ENCODE measurements at places on chromosomes 2 and 18. TPM values are rescaled to one million over a fixed set of nuclear protein-coding genes. Genes with fewer than 3 reads are reported as not detected.
A peak's percentile ranks its signal among the peaks of the same experiment; 100 is the strongest.

The CCBE1 gene
- 11.4 TPM for total RNA-seq

The GPR155 gene
- total RNA-seq = 3.4 TPM

The C2orf66 gene
- total RNA-seq = not detected

The GLI2 gene
- total RNA-seq = 5.1 TPM

The NT5C1B gene
- total RNA-seq = not detected

The CDH19 gene
- total RNA-seq = not detected

The AMER3 gene
- not detected for total RNA-seq

The STAT4 gene
- 1.5 TPM for total RNA-seq

The ACVR1 gene
- total RNA-seq = 31.3 TPM

DNA sequence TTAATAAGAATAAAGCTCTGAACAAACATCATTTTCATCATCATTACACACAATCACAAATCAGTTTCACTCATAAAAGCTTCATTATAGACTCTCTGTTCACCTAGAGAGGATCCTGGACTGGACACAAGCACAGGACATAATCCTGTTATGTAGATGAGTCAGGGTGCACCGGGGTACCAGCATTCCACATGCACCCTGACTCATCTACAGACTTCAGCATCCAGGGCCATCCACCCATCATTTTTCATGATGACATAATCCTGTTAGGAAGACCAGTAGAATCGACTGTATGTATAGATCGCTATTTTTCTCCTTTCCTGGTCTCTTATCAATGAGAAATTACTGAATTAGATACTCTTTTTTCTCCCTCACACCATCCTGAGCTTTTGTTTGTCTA lies 73.7 kb upstream of the PIK3C3 start:
- DNase-seq = peak; percentile 74
- no peak overlapping the region for H3K27ac ChIP-seq
- peaks cover 13% of the 10 kb centered on the region for H3K4me1 ChIP-seq
- H3K4me3 ChIP-seq = no peak overlapping the region

DNA sequence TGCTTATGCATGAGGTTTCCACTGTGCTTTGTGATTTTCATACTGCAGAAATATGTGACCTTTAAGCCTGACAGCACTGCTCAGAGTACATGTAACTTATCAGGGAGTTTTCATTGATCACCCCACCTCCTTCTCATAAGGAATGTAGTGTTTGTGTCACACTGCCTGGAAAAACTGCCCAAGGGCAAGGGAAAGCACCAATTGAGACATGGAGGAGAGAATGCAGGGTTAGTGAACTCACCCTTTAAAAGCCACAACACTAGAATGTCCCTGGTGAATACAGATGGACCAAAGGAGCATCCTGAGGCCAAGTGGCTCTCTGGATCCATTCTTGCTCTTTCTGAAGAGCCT lies 147.2 kb upstream of the SPATS2L start:
- no peaks in the 10 kb centered on the region for H3K27me3 ChIP-seq
- peaks cover 16% of the 10 kb centered on the region for H3K4me1 ChIP-seq
- DNase-seq = no peak
- H3K4me3 ChIP-seq = no peak overlapping the region
- H3K36me3 ChIP-seq = no peaks in the 10 kb centered on the region
- H3K27ac ChIP-seq = no peak overlapping the region

GRCh38 chr2:19837235-19837766 lies 64.5 kb downstream of the TTC32 start:
- no peak for DNase-seq
- H3K27ac ChIP-seq = no peak overlapping the region
- no peaks in the 10 kb centered on the region for H3K36me3 ChIP-seq
- no peak overlapping the region for H3K4me3 ChIP-seq
- H3K27me3 ChIP-seq = no peaks in the 10 kb centered on the region
- H3K4me1 ChIP-seq = no peaks in the 10 kb centered on the region

DNA sequence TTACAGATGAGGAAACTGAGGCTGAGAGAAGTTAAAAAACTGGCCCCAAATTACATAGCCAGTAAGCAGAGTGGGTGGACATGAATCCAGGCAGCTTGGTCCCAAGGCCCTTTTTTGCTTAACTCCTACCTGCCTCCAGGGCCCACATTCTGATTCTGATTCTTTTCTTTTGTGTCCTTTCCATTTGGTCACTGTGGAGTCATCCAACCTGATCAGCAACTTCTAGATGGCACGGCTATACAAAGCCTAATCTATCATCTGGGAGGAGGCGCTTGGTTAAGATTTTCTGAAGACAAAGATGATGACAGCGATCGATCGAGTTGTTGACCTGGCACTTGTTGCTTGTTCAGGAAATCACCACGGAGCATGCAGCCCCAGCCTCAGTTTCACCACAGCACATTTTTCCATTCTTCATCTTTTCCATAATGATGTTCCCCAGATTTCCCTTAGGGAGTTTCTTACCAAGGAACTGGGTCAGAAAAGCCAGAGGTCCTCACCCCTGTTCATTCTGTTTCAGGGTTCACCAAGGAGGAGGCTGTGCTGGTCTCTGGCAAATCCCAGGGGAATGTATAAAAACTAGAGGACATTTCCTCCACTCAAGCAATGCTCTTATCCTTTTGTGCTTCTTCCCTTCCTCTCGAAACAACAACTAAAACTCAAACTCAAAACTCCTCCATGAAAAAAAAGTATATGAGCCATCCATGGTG lies 6.9 kb upstream of the IGFBP2 start:
- H3K27ac ChIP-seq = no peak overlapping the region
- no peaks in the 10 kb centered on the region for H3K4me1 ChIP-seq
- no peaks in the 10 kb centered on the region for H3K27me3 ChIP-seq

DNA sequence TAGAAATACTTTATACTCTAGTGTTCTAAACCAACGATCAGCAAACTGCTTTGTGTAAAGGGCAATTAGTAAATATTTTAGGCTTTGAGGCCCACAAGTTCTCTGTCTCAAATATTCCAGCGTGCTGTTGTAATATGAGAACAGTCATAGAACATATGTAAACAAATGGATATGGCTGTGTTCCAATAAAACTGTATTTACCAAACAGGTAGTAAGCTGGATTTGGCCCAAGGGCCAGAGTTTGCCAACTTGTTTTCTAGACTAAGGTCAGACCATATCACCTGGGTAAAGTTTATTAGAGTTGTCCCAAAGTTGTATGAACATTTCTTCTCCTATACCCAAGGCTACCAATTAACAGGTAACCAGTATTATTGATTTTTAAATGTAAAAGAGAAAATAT lies 303.2 kb upstream of the MC4R start:
- DNase-seq = no peak
- H3K4me3 ChIP-seq = no peak overlapping the region
- H3K4me1 ChIP-seq = no peaks in the 10 kb centered on the region
- no peaks in the 10 kb centered on the region for H3K27me3 ChIP-seq
- no peaks in the 10 kb centered on the region for H3K36me3 ChIP-seq

- H3K4me3 ChIP-seq = no peak overlapping the region
- H3K4me1 ChIP-seq = no peaks in the 10 kb centered on the region
- DNase-seq = no peak
- H3K27ac ChIP-seq = no peak overlapping the region
- H3K36me3 ChIP-seq = no peaks in the 10 kb centered on the region
- no peaks in the 10 kb centered on the region for H3K27me3 ChIP-seq
Observed at GRCh38 chr2:11159574-11160170, 4.4 kb downstream of the SLC66A3 start.

GRCh38 chr2:96888072-96889011 lies 18.5 kb upstream of the SEMA4C start:
- no peaks in the 10 kb centered on the region for H3K27me3 ChIP-seq
- no peaks in the 10 kb centered on the region for H3K4me1 ChIP-seq
- no peak overlapping the region for H3K27ac ChIP-seq
- DNase-seq = no peak

GRCh38 chr18:48892146-48892855 lies 58.5 kb downstream of the SMAD7 start:
- no peak for DNase-seq
- no peak overlapping the region for H3K27ac ChIP-seq
- 0 out of 2 replicates have a peak, but pooled peaks cover 10% of the 10 kb centered on the region for H3K4me1 ChIP-seq
- H3K27me3 ChIP-seq = no peaks in the 10 kb centered on the region
- no peak overlapping the region for H3K4me3 ChIP-seq

- no peak overlapping the region for H3K4me3 ChIP-seq
- H3K27ac ChIP-seq = no peak overlapping the region
- H3K4me1 ChIP-seq = no peaks in the 10 kb centered on the region
- peaks cover 100% of the 10 kb centered on the region for H3K27me3 ChIP-seq
- DNase-seq = no peak
- H3K36me3 ChIP-seq = no peaks in the 10 kb centered on the region
Observed at GRCh38 chr2:222307143-222307756, 8.5 kb upstream of the PAX3 start.

DNA sequence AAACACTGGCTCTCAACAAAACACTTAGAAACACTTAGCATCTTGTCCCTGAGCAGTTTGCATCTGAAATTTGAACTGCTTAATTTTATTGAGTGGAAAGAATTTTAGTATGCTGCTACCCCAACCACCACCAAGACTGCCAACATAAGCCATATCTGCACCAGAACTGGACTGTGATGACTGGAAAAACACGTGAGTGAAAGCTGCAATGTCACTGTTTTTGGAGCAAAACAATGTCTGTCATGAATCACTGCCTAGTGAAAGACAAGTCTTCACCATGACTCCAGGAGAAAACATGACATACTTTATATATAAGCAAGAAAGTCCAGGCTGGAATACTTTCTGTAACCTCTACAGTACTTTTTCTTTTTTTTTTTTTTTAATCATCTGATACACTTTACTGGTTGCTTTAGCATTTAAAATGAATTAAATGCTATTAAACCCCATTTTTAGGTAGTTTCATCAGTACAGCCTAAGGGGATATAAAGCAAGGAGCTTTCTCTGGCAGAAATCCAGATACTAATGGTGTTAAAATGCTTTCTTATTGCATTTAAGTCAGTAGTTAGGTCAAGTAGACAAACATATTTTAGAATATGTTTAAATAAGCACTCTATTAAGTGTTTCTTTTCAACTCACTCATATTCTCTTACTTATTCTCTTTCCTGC lies 2129.4 kb upstream of the PIK3C3 start:
- H3K36me3 ChIP-seq = no peaks in the 10 kb centered on the region
- DNase-seq = peak; percentile 33
- no peaks in the 10 kb centered on the region for H3K4me1 ChIP-seq
- no peak overlapping the region for H3K4me3 ChIP-seq
- 0 out of 2 replicates have a peak, but pooled peaks cover 6% of the 10 kb centered on the region for H3K27me3 ChIP-seq

DNA sequence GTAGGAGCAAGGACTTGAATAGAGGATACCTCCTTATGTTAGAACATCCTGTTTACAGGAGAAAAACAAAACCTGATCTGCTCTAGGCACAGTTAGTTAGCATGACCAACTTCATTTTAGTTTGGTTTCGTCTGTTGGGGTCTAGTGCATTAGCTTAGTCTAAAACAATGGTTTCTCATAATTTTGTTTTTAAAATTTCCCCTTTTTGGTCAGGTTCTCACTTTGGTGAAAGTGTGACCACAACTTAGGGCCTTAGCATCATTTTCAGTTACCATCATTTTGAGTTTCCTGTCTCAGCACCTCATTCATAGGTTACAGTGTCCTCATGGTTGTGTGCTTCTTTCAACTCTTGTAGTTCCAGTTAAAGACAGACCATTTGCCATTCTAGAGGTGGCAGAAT lies 1277.0 kb upstream of the SLC39A10 start:
- H3K4me3 ChIP-seq = no peak overlapping the region
- no peak for DNase-seq
- H3K36me3 ChIP-seq = no peaks in the 10 kb centered on the region
- no peaks in the 10 kb centered on the region for H3K27me3 ChIP-seq
- H3K27ac ChIP-seq = no peak overlapping the region

DNA sequence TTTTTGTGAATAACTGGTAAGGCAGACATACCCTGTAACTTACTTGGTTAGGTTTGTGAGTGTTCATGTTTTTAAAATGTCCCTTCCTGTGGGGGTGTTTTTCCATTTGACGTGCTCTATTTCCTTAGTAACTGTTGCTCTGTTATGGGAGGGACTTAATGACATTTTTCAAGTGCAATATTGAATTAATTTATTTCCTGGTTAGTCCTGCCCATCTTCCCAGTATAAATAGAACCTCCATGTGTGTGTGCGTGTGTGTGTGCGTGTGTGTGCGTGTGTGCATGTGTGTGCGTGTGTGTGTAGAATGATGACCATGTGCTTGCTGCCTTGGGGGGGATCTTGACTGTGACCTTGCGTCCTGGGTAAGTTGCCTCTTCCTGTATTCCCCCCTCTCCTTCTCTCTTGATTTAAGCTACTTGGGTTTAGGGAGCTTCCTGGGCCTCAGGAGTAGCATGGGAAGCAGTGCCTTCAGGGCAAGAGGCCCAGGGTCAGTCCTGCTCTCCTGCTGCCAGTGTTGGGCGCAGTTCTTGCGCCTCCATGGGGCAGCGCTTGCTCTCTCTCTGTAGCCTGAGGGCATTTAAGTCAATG lies 163.9 kb downstream of the LDLRAD4 start:
- peaks cover 9% of the 10 kb centered on the region for H3K4me1 ChIP-seq
- no peaks in the 10 kb centered on the region for H3K36me3 ChIP-seq
- peak overlapping the region; percentile 79 for H3K27ac ChIP-seq
- H3K4me3 ChIP-seq = peak overlapping the region; percentile 63

DNA sequence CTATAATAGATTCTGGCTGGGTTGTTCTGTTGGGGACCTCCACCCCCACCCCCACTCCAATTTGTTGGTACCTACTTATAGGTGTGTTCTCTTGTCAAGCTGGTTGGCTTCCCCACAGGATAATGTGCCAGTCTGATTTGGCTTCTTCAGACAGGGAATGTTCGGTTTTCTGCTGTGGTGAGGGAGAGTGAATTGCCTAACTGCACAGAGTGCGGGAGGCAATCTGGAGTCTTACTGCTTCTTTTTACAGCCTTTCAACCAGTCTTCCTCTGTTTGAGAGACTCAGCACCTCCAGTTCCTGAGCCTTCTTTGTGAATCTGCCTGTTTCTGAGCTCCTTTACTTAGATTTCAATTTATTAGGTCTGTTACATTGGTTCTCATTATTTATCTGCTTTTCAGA lies 27.4 kb upstream of the SNORC start:
- no peaks in the 10 kb centered on the region for H3K27me3 ChIP-seq
- no peak overlapping the region for H3K4me3 ChIP-seq
- DNase-seq = no peak
- peaks cover 55% of the 10 kb centered on the region for H3K36me3 ChIP-seq
- peaks cover 10% of the 10 kb centered on the region for H3K4me1 ChIP-seq

GRCh38 chr2:191782351-191782750 lies 64.5 kb downstream of the CAVIN2 start:
- H3K27ac ChIP-seq = no peak overlapping the region
- no peaks in the 10 kb centered on the region for H3K36me3 ChIP-seq
- no peaks in the 10 kb centered on the region for H3K4me1 ChIP-seq
- DNase-seq = no peak

- H3K4me1 ChIP-seq = peaks cover 79% of the 10 kb centered on the region
- no peak overlapping the region for H3K4me3 ChIP-seq
- H3K36me3 ChIP-seq = no peaks in the 10 kb centered on the region
- H3K27ac ChIP-seq = peak overlapping the region; percentile 100
- no peaks in the 10 kb centered on the region for H3K27me3 ChIP-seq
Observed at GRCh38 chr2:203687165-203687564, 19.3 kb upstream of the CD28 start.

GRCh38 chr2:239189711-239190131 lies 211.1 kb downstream of the HDAC4 start:
- no peaks in the 10 kb centered on the region for H3K4me1 ChIP-seq
- H3K27ac ChIP-seq = no peak overlapping the region
- no peak overlapping the region for H3K4me3 ChIP-seq
- no peaks in the 10 kb centered on the region for H3K27me3 ChIP-seq
- DNase-seq = no peak

Data from GM23248 (cell line).